Progenitor cell of endocrine pancreas (in vitro differentiated cells): ENCODE measurements at places on chromosomes 2 and 18. TPM values are rescaled to one million over a fixed set of nuclear protein-coding genes. Genes with fewer than 3 reads are reported as not detected.
A peak's percentile ranks its signal among the peaks of the same experiment; 100 is the strongest.

SLC40A1 gene
- total RNA-seq = 14.6 and 15.8 TPM in 2 replicates

- DNase-seq = no peak
- H3K27ac ChIP-seq = no peak overlapping the region
- no peaks in the 10 kb centered on the region for H3K36me3 ChIP-seq
- H3K4me3 ChIP-seq = no peak overlapping the region
- H3K27me3 ChIP-seq = peaks cover 13% of the 10 kb centered on the region
Measured at GRCh38 chr18:2146092-2146491, 425.2 kb downstream of the METTL4 start.

DNA sequence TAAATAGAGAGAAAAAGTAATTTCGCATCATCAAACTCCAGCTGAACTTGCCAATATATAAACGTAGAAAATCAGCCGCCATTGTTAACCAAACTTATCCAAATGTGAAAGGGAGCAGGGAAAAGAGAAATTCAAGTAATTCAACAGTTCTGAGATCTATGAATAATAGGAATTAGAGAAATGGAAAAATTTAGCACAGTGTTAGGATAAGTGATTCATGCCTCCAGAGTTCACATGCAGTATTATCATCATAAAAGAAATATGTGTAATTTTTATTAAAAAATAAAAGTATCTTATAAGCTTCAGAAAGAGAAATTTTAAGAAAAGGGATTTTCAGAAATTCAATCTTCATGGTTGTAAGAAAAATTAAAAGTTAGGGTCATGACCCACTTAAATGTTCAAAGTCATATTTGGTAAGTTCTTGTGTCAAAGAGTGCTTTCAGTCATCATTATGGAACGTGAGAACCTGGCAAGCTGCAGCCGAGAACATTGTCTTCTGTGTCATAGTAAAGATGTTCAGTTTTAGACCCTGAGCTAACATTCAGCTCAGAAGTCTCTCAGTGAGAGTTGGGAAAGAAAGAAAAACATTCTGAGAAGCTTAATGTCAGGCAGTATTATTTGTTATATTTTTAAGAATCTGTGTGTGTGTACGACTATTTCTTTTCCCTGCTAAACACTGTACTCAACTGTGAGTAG, 414.3 kb upstream of the RGPD4 start:
- H3K27me3 ChIP-seq = no peaks in the 10 kb centered on the region
- H3K36me3 ChIP-seq = no peaks in the 10 kb centered on the region
- no peak for DNase-seq

DNA sequence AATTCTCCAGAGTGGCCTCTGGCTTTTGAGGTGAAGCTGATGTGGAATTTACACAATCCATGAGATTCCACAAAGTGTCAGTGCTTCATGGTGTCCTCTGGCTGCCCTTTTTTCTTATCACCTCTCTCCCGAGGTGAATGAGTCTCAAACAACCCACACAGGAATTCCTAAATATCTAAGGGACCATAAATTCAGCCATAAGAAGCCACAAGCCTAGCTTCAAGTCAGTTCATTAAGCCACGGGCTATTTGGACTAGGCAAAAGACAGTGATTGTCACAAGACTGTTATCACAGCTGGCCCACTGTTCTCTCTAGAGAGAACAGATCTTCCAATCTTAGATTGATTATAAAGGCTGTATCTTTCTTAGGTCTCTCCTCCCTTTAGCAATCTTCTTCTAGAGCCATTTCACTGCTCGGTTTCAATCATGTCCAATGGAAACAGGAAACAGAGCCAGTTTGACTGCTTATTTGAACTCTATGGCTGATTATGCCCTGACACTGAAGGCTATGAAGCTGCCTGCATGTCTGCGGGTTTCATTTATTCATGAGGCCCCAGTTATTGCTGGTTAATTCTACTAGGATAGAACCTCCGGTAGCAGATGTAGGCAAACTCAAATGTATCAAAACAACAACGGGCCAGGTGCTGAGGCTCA, 4.1 kb downstream of the NEMP2 start:
- DNase-seq = no peak
- no peaks in the 10 kb centered on the region for H3K27me3 ChIP-seq
- peak overlapping the region; percentile 40 for H3K27ac ChIP-seq
- no peak overlapping the region for H3K4me3 ChIP-seq

CHN1 gene
- total RNA-seq = 46.1 and 50.3 TPM in 2 replicates

DNA sequence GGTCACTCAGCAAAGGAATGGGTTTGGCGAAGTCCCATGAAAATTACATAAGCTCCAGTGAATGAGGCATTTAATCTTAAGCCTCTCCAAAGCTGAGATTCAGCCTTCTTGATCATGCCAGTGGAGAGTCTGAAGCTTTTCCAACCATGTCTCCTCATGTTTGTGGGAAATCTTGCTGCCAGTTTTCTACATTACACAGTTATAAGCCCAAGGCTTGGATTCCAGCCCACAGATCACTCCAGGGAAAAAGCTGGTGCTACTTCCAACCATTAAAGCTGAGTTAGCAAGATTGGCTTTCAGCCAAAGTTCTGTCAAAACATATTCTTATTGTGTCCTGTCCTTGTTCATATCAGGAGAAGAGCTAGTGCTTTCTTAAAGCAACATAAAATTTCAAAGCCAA, 293.8 kb downstream of the LRRTM4 start:
- H3K4me1 ChIP-seq = no peaks in the 10 kb centered on the region
- H3K27me3 ChIP-seq = no peaks in the 10 kb centered on the region
- no peak overlapping the region for H3K27ac ChIP-seq
- no peak overlapping the region for H3K4me3 ChIP-seq
- no peaks in the 10 kb centered on the region for H3K36me3 ChIP-seq

- no peak for DNase-seq
- peak overlapping the region; percentile 93 for H3K4me3 ChIP-seq
- peaks cover 7% of the 10 kb centered on the region for H3K36me3 ChIP-seq
- H3K4me1 ChIP-seq = peaks cover 23% of the 10 kb centered on the region
Measured at GRCh38 chr18:2656981-2657512, 1.5 kb downstream of the SMCHD1 start.

BMP10 gene
- not detected in 2 replicates for total RNA-seq

GRCh38 chr18:58067601-58068000, 23.6 kb downstream of the NEDD4L start:
- DNase-seq = no peak
- H3K27ac ChIP-seq = peak overlapping the region; percentile 39
- H3K36me3 ChIP-seq = peaks cover 24% of the 10 kb centered on the region
- H3K4me1 ChIP-seq = peaks cover 25% of the 10 kb centered on the region

- H3K4me1 ChIP-seq = no peaks in the 10 kb centered on the region
- no peak overlapping the region for H3K4me3 ChIP-seq
- H3K27me3 ChIP-seq = no peaks in the 10 kb centered on the region
- H3K27ac ChIP-seq = no peak overlapping the region
- peaks cover 5% of the 10 kb centered on the region for H3K36me3 ChIP-seq
Measured at GRCh38 chr2:69624611-69625010, 18.9 kb downstream of the AAK1 start.

GRCh38 chr2:85905187-85905666, 16.4 kb upstream of the ST3GAL5 start:
- no peak for DNase-seq
- H3K4me1 ChIP-seq = peaks cover 4% of the 10 kb centered on the region
- H3K27ac ChIP-seq = no peak overlapping the region
- H3K36me3 ChIP-seq = no peaks in the 10 kb centered on the region
- no peak overlapping the region for H3K4me3 ChIP-seq

EHBP1 gene
- total RNA-seq = 45.6 and 49.9 TPM in 2 replicates

MDH1B gene
- 2.8 and 3.0 TPM in 2 replicates for total RNA-seq

KCNG2 gene
- total RNA-seq = not detected in 2 replicates

DNA sequence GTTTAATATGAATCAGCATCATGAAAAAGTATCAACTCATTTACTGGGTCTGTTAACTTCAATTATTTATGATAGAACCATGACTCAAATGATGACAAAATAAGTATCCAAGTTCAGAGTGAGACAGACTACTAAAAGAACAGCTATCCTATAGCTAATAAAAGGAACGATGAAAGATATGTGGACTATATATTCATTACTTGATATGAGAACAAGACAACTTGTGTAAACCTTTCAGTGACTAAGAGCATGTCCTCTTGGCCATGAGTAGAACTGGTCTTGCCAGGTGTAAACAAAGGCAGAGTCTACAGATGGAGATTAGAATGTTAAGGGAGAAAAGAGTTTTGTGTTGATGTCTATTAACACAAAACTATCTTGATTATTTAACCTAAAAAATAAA, 360.4 kb upstream of the ZC3H15 start:
- H3K4me3 ChIP-seq = no peak overlapping the region
- no peaks in the 10 kb centered on the region for H3K27me3 ChIP-seq
- no peaks in the 10 kb centered on the region for H3K36me3 ChIP-seq
- H3K4me1 ChIP-seq = peaks cover 24% of the 10 kb centered on the region
- DNase-seq = no peak

RNU2-63P gene
- 2.8 TPM in 1 of 2 replicates, not detected in the other for total RNA-seq

MGAT4A gene
- total RNA-seq = 33.5 and 37.6 TPM in 2 replicates

DNA sequence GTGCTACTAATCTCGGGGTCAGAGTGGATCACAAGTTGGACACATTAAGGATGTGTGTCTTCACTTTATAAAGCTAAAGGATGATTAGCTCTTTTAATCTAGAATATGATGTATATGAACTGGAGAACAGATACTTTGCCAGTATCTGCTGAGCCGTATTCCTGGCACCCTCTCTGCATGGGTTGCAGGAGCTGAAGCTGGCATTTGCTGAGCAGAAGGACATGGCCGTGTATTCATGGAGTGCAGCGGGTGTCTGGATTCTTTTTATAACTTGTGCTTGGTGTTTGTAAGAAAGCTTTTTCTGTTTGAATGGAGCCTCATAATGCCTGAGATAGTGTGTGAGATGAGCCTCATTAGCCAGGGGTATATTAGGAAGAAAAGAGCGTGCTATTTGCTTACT, 103.9 kb upstream of the MCFD2 start:
- H3K27ac ChIP-seq = no peak overlapping the region
- no peak overlapping the region for H3K4me3 ChIP-seq
- no peak for DNase-seq
- H3K36me3 ChIP-seq = peaks cover 4% of the 10 kb centered on the region
- peaks cover 3% of the 10 kb centered on the region for H3K4me1 ChIP-seq

DNA sequence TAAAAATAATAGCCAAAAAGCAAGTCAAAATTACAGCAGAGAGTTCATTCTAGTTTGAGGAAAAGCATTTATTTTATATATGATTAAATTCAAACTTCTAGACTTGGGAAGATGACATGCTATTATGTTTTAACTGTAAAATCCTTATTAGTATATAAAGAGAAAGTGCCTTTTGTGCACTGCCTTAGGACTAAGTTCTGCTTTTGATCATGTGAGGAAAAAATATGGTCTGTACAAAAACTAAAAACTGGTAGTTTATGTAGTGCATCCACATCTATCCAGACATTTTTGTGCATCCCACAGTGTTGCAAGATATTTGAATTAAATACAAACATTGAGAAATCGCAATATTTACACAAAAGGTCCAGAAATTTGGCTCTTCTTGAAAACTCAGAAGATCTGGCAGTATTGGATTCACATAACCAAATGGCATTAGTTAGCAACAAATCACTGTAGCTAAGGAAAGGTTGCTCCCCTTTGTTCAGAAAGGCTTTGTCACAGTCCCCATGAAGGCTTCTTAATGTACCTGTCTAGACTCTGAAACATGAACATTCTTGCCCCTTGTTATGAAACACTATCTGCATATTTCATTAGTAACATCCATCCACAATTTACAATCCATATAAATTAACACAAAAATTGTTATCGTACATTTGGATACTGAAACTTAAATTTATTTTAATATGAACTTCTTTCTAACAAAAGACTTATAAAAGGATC, 2.2 kb downstream of the MMADHC start:
- H3K27ac ChIP-seq = peak overlapping the region; percentile 49
- H3K4me3 ChIP-seq = peak overlapping the region; percentile 89
- no peak for DNase-seq

- H3K27ac ChIP-seq = no peak overlapping the region
- DNase-seq = no peak
- H3K4me1 ChIP-seq = peaks cover 3% of the 10 kb centered on the region
- peaks cover 7% of the 10 kb centered on the region for H3K27me3 ChIP-seq
- no peak overlapping the region for H3K4me3 ChIP-seq
Measured at GRCh38 chr18:59915606-59916005, 15.8 kb downstream of the PMAIP1 start.

IL1RN gene
- total RNA-seq = not detected in 2 replicates

DNA sequence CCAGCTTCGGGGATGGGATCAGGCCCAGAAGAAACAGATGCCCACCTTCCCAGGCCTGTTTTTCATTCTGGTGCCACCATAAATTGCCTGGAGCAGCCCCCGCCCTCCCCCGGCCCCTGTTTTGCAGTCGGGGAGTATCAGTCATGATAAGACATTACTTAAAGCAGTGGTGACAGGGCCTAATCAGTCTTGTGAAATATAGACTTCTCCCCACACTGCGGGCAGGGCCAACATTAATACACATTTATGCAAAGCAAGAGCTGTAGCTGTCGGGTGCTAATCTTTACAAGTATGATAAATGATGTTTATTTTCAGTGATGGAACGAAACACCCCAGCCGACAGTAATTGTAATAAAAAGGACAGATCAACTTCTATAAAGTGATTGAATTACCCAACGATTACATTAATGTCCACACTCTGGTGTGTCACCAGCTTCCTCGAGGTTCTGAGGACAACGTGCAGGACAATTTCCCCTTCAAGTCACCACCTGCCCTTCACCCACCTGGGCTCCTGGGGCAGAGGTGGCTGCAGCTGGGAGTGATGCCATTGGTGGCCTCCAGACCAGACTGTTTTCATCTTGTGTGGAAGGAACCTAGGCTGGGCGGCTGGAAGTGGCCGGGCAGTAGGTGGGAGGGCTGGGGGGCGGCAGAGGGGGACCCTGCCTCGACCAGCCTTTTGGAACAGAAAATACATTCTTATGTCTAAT, 226.0 kb downstream of the TFCP2L1 start:
- H3K27ac ChIP-seq = no peak overlapping the region
- H3K36me3 ChIP-seq = no peaks in the 10 kb centered on the region
- H3K4me3 ChIP-seq = no peak overlapping the region
- no peak for DNase-seq

DNA sequence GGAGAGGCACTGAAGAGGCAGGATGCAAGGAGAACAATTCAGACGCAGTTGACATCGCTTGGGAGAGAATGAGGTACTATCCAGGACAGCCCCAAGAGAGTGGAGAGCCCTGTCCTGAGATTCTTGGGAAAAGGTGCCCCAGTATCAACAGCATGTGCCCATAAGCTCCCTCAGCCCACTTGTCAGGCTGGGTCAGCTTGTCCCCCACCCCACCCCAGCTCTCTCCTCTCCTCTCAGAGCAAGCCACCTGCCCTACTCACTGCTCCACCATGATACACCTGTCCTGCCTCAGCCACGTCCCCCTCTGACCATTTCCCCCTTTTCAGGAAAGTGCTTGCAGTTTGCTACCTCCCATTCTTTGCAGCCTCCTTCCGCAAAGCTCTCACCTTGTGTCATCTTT, 111.8 kb downstream of the XRCC5 start:
- H3K36me3 ChIP-seq = peaks cover 5% of the 10 kb centered on the region
- no peak overlapping the region for H3K27ac ChIP-seq
- H3K4me3 ChIP-seq = no peak overlapping the region
- no peaks in the 10 kb centered on the region for H3K4me1 ChIP-seq

- peaks cover 13% of the 10 kb centered on the region for H3K4me1 ChIP-seq
- no peaks in the 10 kb centered on the region for H3K36me3 ChIP-seq
- DNase-seq = no peak
- no peak overlapping the region for H3K4me3 ChIP-seq
Measured at GRCh38 chr2:237492137-237492890, 5.3 kb downstream of the MLPH start.

ABCB11 gene
- total RNA-seq = 0.09 and 0.24 TPM in 2 replicates
